ENCODE measurements at places on chromosomes 4 and X.

DNA sequence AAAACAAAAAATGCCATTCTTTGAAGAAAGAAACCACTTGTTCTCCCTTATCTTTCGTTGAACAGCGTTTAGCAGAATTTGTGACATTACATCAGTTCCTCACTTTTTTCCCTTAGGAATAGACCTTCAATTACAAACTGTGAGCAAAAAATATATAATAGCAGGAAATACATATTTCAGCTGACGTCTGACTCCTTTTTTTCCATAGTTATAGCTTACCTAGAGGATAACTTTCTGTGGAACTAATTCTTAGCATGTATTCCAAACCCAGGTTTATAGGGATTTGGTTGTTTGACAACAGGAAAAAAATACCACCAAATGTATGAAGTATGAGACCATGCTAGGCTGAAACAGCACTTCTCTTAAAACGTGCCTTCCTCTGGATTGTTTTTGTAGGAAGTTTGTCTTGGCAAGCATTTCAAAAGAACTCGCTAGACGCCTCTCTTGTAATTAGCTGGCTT is 2.0 kb upstream of the LIMCH1 start:
- peak; percentile 79 for DNase-seq

DNA sequence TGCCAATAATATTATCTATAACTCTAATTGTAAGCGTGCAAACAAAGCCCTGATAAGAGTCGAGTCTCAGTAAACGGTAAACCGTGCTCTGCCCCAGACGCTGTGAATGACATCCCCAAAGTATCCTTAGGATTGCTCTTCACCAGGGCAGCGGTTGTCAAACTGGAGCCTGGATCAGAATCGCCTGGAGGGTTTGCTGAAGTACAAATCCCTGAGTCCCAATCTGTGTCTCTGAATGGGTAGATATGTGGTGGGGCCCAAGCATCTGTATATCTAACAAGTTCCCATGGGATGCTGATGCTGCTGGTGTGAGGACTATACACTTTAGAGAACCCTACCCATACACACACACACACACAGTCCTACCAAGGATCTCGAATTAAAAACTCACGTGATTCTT is 813 bp upstream of the APBB2 start:
- no peak for DNase-seq

GRCh38 chr4:20391198-20391597 is 139.5 kb downstream of the SLIT2 start:
- no peak for DNase-seq

DNA sequence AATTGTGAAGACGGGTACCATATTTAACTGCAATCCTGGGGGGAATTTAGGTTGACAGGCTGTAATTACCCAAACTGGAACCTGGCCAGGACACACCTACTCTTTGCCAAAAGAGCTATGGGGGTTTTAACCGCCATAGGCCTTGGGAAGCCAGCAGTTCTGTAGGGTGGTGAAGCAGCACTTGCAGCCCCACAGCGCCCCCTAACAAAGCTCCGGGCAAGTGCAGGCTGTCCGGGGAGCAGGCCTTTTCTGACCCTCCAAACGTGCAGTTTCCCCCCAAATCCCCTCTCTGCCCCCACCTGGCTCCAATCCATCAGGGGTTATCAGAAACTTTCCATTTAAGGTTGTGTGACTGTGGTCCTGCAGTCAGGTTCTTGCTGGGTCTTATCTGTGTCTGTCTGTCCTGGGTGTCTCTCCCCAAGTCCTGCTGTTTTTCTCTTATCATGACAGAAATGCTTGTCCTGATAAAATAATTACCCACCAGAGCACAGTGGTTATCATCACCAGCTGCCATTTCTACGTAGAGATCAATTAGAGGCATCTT is 350.9 kb downstream of the MID1IP1 start:
- DNase-seq: peak; percentile 12

- DNase-seq: no peak
Measured at GRCh38 chrX:155216940-155217440, 730 bp downstream of the VBP1 start.

DNA sequence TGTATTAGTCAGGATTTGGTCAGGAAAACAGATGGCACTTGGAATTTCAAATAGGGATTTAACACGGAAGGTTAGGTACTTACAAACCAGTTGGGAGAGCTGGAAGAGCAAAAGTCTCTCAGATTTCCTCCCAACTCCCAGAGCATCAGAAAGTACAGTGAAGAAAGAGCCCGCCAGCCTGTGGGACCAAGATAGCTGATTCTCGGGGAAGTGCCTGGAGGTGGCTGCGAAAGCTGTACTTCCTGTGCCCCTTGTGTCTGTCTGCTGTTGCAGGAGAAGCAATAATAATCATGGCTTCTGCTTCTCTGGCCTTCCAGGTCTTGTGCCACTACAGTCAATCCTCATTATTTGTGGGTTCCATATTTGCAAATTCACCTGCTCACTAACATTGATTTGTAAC is 221.0 kb upstream of the BCOR start:
- no peak for DNase-seq

DNA sequence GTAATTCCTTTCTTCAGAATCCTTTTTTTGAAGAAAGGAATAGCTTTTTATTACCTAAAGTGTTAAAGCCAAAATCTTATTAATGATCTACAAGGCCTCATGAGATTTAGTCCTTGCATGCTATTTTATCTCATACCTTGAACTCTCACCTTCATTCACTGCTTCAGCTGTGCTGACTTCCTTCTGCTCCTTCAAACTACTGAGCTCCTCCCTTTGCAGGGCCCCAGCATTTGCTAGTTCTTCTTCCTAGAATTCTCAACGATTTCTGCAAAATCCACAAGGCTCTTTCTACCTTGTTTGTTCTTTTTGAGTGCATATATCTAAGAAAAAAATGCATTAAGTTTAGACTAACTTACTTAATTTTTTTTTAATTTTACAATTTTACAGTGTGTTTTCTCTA is 619.5 kb downstream of the EPHA5 start:
- DNase-seq: no peak

GRCh38 chr4:110508827-110509710 is 33.1 kb downstream of the ENPEP start:
- peak; percentile 38 for DNase-seq

DNA sequence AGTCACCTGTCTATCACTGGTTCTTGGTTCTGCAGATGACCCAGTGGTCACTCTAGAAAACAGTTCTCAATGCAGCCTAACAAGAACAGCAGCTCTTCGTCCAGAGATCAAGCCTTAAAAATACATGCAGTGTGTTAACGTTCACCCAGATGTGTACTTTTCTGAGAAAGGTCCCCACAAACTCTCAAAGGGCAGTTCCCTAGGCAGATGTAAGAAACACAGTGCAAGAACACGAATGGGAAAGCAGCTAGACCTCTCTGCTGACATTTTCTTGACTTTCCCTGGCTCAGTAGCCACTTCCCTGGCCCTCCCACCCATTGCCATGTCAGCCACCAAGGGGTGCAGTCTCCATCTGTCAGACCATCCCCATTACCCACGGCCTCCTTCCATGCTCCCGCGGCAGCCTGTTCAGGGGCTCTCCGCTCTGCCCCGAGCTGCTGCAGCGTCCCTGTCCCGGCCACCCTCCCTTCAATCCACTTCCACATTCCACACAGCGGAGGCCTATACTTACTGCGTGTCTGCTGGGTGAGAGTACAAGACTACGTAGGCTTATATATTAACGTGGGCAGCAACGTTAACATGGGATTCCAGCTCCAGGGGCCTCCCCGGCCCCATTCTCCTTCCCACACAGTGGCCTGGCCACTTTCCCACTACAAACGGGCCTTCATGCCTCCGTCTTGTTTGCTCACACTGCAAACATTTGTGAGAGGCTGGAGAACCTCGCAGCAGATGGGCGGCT is 34.3 kb downstream of the IRF2 start:
- DNase-seq: no peak

DNA sequence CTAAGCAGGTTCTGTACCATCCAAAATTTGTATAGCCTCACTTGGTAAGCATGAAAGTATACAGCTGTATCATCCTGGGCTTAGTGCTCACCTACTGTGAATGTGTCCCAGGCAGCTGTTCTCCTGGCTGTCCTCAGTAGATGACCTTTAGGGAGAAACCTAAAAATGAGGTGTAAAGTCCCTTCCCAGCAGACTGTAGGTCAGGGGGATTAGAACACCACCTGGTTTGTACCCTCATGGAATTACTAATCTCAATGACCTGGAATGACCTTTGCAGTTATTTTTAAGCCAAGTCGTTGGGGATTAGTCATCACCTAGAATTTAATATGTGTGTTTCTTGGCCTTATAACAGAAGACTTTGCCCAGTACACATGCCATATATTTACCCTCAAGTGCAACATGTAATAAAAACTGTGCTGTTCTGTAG is 39.1 kb upstream of the MBTPS2 start:
- no peak for DNase-seq

- no peak for DNase-seq
Measured at GRCh38 chr4:46432923-46433322, 43.0 kb upstream of the GABRA2 start.

DNA sequence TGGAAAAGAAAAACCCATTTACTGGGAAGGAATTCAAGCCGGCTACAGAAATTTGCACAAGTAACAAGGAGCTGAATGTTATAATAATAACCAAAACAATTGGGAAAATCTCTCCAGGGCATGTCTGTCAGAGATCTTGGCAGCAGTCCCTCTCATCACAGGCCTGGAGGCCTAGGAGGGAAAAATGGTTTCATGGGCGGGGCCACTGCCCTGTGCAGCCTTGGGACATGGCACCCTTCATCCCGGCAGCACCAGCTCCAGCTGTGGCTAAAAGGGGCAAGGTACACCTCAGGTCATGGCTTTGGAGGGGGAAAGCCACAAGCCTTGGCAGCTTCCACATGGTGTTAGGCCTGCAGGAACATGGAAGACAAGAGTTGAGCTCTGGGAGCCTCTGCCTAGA is 513.1 kb upstream of the CNKSR2 start:
- no peak for DNase-seq

DNA sequence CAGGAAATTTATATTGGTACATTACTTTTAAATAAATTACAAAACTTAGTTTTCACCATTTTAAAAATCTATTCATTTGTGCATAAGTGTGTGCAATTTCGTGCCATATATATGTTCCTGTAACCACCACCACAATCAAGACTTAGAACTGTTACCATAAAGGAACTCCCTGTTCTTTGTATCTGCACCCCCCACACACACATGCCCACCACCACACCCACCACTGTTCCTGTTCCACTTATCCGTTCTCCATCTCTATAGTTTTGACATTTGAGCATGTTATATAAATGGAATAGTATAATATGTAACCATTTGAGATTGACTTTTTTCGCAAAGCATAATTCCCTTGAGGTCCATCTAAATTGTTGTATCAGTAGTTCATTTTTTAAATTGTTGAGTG is 73.7 kb downstream of the TAF1 start:
- no peak for DNase-seq

GRCh38 chr4:47490550-47490949 is 5.5 kb downstream of the ATP10D start:
- peak; percentile 64 for DNase-seq

GRCh38 chrX:1582686-1583437 is 8.5 kb upstream of the AKAP17A start:
- DNase-seq: peak; percentile 78

- DNase-seq: peak; percentile 69
Measured at GRCh38 chr4:54784161-54784671, 126.5 kb downstream of the KIT start.

- DNase-seq: no peak
Measured at GRCh38 chr4:101239665-101240064, 107.7 kb downstream of the PPP3CA start.

- DNase-seq: no peak
Measured at GRCh38 chr4:181971411-181971810, 271.8 kb upstream of the TENM3 start.

DNA sequence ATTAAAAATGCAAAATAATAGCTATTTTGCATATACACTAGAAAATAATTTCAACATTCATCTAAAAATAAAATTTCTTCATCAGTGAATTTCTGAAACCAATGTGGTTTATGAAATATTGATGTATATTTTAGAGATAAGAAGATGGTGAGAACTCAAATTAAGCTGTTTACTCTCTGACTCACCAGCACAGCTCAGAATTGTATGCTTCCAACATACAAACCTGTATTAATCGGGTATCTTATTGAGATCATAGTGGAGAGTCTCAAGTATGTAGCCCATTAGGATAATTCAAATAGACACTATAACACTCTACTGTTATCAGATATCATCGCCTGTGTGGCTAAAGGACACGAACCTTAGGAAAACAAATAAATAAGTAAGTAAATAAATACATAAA is 899.5 kb upstream of the INTU start:
- no peak for DNase-seq

- DNase-seq: no peak
Measured at GRCh38 chrX:1754077-1754476, 139.2 kb downstream of the ASMT start.

- no peak for DNase-seq
Measured at GRCh38 chr4:163638909-163639308, 144.4 kb downstream of the TMA16 start.

- DNase-seq: no peak
Measured at GRCh38 chrX:65837875-65838549, 170.6 kb downstream of the MSN start.

GRCh38 chrX:85109235-85109634 is 105.6 kb downstream of the APOOL start:
- DNase-seq: no peak

- no peak for DNase-seq
Measured at GRCh38 chr4:71604785-71605184, 179.1 kb downstream of the GC start.

DNA sequence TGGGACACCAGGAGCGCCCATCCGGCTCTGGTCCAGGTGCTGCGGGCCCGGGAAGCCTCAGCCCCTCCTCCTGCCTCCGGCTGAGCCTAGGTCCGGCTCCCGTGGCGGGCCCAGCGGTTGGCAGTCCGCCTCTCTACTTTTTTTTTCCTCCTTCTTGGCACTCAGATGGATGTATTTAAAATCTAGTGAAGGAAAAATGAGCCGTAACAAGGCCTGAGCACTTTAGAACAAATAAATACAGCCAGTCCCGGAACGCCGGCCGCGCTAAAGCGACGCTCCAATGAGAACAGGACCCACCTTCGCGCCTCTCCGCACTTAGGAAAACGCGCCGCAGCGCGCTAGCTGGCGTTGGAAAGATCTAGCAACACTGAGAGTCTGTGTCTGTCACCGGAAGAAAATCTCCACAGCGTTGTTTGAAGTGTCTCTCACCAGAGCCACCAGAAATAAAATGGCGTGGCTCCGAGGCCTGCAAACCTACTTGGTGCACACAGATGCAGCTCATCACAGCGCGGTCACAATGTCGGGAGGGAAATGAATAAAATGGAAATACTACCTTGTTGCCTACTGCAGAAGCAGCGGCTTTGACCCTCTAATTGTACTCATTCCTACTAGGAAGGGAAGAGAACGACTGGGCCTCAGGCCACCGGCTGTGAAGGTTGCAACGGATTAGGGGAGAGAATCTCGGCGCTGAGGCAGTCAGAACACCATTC is 4.7 kb downstream of the NEUROG2 start:
- no peak for DNase-seq

- no peak for DNase-seq
Measured at GRCh38 chr4:4585012-4585670, 43.3 kb upstream of the STX18 start.

DNA sequence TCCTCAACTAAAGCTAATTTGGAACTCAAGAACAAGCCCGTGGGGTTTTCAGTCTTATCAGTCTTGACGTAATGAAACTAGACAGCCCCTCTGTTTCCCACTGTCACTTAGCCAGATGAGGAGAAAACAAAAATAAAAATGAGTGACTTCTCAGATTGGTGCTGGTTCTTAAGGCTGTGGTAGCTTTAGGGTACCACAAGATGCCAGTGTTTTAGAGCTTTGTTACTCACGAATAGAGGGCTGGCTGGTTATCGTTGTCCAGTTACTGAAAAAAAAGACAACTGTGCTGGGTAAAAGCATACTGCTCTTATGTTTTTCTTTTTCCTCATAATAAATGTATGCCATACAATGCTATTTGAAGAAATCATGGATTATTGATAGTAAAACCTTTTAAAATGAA is 796.7 kb downstream of the RAPGEF2 start:
- DNase-seq: no peak

Data from lung microvascular endothelial cell (primary cell).